ENCODE measurements at places on chromosomes 11 and 22. TPM values are rescaled to one million over a fixed set of nuclear protein-coding genes. Genes with fewer than 3 reads are reported as not detected.

Gene ARHGAP32
- 10.3 TPM for total RNA-seq

Gene CCDC15
- 7.3 TPM for total RNA-seq

Gene SYT13
- not detected for total RNA-seq

Gene SHISAL1
- total RNA-seq, result not detected

Gene APOA5
- not detected for total RNA-seq

Gene C11orf97
- not detected for total RNA-seq

Gene SLC37A4
- 30.3 TPM for total RNA-seq

Gene CLDN5
- total RNA-seq, result not detected

Gene BIRC2
- 26.6 TPM for total RNA-seq

Gene CHRDL2
- not detected for total RNA-seq

Gene HOATZ
- total RNA-seq, result not detected

Gene MOGAT2
- total RNA-seq, result not detected

Gene TCN2
- 0.22 TPM for total RNA-seq

Gene NCR3LG1
- 0.72 TPM for total RNA-seq

Gene LRRC10B
- not detected for total RNA-seq

Gene SLC37A2
- total RNA-seq, result 0.67 TPM

Gene CHRM4
- not detected for total RNA-seq

Gene PLXNB2
- 10.4 TPM for total RNA-seq

Gene DDI1
- not detected for total RNA-seq

Gene SAA2
- total RNA-seq, result not detected

Gene FOLH1
- not detected for total RNA-seq

Gene CD6
- 227 TPM for total RNA-seq

Gene KCNE3
- total RNA-seq, result not detected

DNA sequence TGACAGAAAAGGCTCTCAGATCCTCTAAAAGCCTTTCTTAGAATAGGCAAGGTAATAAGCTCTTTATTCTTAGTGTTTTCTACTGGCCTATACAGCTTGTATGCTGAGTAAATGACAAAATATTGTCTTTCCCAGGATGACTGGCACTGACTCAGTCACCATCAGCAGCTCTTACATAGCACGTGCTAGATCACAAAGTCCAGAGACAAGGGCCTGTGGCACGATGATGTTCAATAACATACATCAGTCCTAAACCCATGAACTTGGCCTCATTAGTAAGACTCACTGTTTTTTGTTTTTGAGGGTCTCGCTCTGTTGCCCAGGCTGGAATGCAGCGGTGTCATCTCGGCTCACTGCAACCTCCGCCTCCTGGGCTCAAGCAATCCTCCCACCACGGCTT, 42.7 kb downstream of the CELF1 start:
- peak; percentile 54 for DNase-seq

DNA sequence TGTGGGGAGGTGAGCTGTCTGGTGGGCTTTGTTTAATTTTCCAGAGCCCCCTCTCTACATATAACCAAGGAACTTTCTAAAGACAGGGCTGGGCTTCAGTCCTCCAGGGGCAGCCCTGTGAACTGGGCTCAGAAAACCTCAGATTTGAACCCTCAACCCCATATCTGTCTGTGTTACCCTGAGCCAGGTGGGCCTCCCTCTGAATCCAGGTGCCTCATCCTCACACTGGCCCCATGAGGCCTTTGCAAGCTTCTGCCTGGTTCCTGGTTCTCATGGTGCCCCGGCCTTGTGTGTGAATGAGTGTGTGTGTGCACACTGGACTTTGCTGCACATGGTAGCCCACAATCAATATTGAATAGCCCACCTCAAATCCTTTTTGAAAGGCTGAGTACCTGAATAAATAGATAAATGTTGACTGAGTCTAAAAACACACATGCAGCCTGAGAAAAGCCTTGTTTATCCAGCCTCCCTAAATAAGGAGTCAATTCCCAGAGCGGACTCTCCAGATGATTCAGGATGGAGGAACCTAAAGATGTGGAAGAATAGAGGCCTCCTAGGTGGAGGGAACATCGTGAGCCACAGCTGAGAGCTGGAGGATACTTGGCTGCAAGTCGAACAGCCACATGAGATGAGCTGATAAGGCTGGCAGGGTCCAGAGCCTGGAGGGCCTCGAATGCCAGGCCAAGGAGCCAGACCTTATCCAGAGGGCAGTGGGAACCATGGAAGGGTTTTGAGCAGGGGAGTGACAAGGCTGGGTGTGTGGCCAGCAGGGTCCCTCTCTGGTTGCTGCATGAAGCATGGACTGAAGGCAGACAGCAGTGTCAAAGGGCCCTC, 28.1 kb upstream of the P2RY2 start:
- DNase-seq, result no peak

- no peak for DNase-seq
Observed at GRCh38 chr11:71096751-71097388, 155.5 kb downstream of the SHANK2 start.

- peak; percentile 17 for DNase-seq
Observed at GRCh38 chr11:61019832-61020405, 48.4 kb downstream of the CD6 start.

- DNase-seq, result peak; percentile 66
Observed at GRCh38 chr11:2929531-2929949, 320 bp upstream of the PHLDA2 start.

- DNase-seq, result no peak
Observed at GRCh38 chr11:111598559-111598958, 3.7 kb upstream of the SIK2 start.

DNA sequence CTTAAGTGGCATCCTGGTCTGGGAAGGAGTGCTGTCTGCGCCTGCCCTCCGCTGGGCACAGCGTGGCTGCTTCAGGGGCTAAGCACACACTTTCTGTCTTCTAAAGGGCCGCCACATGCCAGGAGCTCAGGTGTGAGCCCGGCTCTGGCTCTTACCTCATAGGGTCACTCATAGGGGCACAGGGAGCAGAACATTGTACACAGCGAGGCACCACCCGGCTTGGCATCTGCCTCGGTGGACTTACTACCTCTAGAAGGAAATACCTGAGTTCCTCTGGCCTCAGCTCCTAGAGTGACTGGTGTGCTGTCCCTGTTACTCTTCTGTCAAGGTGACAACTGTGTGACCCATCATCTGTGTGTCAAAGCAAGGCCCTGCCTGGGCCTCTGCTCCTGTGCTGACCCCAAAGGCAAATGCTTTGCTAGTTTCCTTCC, 13.4 kb downstream of the NEAT1 start:
- no peak for DNase-seq

DNA sequence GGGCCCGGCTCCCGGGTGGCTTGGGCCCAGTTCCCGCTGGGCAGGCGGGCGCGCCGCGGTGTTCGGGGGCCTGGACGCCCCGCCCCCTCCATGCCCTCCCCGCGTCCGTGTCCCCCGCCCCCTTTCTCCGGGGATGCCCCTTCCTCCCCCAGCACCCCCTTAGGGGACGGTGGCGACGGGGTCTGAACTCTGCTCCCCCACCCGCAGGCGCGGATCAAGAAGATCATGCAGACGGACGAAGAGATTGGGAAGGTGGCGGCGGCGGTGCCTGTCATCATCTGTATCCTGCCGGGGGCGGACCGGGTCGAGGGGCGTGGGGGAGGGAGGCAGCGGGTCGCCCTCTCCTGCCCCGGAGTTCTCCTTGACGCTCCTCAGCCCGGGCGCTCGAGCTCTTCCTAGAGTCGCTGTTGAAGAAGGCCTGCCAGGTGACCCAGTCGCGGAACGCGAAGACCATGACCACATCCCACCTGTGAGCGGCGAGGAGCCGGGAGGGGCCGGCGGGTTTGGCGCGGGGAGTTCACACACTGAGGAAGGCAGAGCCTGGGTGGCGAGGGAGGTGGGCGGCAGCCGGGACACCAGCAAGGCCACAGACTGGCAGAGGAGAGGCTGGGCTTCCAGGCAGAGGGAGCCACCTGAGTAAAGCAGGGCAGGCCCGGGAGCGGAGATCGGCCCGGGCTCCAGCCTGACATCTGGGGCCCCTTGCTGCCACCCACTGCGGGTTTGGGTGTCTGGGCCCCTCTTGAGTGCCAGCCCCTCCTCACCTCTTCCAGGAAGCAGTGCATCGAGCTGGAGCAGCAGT, 546 bp downstream of the DRAP1 start:
- DNase-seq, result peak; percentile 64

DNA sequence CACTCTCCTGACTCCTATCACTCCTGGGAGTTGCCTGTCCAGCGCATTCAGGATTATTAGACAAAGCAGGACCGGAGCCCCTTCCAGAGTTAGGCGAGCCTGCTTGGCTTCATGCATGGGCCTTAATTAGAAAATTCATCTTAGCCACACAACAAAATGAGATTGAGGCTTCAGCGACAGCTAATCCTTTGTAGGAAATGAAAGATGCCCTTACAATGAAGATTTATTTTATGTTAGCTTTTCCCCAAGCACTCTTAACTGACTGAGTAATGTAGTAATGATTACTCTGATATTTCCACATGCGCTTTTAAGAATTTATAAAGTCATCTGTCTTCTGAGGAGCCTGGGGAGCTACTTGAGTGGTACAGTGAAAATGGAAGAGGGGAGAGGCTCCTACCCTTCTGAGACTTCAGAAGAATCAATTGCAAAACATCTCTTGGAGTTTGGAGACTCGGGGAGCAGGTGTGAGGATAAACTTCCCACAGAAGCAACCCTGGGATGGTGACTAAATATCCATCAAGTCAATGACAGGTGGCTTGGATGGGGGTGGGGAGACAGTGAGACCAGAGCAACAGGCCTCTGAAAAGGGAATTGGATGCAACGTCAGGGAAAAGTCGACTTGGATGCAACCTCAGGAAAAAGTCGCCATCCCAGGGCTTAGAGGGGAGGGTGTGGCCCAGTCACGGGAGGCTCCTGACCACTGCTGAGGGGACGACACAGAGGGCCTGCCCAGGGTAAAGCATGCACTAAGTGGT, 434.5 kb upstream of the B3GAT1 start:
- no peak for DNase-seq

DNA sequence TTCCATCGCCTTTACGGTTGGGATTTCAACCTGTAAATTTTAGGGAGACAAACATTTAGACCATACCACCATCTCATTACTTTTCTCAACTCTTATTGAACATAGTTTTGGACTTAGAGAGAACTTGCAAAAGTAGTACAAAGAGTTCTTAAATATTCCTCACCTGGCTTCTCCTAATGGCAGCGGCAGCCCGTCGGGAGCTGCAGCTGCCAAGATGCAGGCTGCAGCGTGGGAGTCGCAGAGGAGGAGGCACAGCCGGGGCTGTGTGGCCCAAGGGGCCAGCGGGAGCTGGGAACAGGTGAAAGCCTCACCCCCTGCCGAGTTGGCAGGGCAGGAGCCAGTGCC, 23.1 kb upstream of the RNASEH2C start:
- no peak for DNase-seq

- DNase-seq, result no peak
Observed at GRCh38 chr11:14386895-14387480, 28.0 kb upstream of the RRAS2 start.

- no peak for DNase-seq
Observed at GRCh38 chr11:95567685-95568084, 221.9 kb downstream of the FAM76B start.

GRCh38 chr11:87307101-87307500, 269.4 kb downstream of the TMEM135 start:
- DNase-seq, result no peak

DNA sequence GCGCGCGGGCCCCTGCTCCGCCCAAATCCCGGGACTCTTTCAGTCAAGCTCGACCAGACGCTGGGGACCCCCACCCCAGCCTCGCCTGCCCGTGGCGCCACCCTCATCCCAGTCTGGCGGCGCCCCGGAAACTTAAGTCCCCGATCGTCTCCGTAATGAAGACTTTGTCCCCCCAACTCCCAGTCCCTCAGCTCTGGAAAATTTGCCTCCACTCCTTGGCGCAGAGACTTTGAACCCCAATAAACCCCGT, 348 bp downstream of the PLCB3 start:
- DNase-seq, result no peak

DNA sequence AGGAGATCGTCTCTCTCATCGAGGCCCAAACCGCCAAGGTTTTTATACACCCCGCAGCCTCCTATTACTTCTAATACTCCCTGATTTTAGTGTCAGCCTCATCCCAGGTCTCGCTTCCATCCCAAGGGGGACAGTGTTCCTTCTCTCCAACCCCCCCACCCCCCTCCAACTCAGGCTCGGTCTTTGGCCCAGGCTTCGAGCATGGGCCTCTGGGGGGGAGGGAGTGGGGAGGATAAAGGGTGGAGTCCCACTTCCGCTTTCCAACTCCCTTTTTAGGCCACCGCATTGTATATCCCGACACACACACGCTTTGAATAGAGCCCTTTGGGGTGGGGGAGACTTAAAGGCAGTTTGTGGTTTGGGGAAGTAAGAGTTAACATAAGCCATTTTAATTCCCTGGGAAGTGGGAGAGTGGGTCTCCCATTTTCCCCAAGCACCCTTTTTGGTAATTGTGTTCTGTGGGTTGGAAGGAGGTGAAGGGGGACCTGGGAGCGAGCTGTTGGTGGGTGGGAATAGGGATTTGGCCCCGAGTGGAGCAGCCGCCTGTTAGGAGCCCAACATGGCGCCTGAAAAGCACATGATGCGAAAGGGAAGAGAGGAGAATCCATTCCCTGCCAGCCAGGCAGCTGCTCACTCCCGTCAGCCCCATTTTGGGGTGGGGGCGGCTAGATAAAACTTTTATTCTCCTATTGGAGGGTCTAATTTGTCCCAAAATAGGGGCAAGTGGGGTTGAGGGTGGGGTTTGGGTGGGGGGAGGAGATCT, 844 bp downstream of the PCF11 start:
- DNase-seq, result peak; percentile 68

DNA sequence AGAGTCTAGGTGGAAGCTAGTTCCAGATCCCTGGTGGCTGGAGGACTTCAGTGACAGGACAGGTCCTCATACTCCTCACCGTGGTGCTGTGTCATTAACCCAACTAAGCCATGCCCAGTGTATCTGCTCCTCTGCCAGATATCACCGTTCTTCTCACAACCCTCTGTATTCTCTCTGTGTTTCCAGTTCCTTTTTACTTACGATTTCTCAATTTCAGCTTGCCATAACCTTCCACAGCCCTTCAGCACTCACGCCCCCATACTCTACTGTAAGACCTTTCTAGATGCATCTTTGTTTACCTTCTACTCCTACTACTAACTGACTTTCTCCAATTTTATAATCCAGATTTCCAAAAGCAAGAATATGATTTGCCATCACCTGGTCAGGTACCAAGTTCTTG, 26.1 kb upstream of the RIC3 start:
- no peak for DNase-seq

DNA sequence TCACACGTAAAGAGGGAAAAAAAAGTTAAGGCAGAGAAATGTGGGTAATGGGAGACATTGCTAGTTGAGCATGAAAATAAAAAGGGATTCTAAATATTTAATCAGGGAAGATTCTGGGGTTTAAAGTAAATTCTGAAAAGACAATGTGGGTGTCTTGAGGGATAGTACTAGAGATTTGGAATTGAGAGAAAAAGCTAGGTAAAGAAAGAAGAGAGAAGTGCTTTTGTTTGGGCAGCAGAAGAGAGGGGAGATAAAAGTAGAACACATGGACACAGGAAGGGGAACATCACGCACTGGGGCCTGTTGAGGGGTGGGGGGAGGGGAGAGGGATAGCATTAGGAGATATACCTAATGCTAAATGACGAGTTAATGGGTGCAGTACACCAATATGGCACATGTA, 3.5 kb upstream of the YPEL4 start:
- no peak for DNase-seq

- no peak for DNase-seq
Observed at GRCh38 chr11:60923800-60924109, 505 bp upstream of the TMEM132A start.
